Pulmonary artery endothelial cell (primary cell): ENCODE measurements at places on chromosomes 2 and 18.

DNA sequence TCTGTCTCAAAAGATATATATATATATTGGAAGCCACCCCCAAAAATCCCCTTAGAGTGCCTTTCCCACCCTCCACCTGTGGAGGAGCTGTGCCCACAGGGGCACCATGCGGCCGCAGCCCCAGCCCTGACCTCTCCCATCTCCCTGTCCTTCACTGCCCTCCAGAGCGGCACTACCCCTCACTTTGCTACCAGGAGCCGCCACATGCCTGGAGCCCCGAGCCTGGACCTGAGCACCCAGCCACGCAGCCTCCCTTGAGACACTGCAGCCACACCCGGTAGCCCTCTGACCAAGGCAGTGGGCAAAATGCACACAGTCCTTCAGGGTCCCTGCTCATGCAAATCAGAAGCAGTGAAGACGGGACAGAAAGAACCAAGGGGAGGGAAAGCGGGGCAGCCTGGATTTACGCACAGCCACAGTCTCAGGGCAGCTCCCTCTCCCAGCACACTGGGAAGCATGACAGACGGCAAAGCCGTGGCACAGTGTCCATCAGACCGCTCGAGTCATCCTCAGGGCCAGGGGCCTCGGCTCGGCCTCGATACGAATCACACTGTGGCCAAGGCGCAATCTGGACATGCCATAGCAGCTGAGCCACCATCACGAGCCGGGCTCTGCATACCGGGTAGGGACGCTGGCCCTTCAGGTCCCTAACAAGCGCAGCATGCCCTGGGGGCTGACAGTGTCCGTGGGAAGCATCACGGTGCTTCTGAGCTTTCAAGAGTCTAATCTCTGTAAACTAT is 10.1 kb downstream of the HDAC4 start:
- no peak for DNase-seq

DNA sequence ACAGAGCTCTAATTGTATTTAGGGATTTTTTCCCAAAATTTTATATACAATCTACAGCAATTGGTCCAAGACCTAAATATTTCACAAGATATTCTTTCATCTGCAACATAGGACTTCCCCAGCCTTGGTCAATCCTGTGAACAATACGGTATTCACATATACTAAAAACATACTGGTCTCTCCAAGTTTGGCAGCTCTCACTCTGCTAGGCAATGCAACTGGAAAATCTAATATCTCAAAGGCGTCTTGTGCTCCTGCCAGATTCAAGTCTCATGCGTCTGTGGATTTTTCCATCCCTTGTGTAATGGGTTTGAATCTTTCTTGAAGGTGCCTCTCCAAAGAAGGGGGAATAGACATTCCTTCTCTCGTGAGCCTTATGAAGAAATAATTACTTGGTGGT is 27.4 kb upstream of the MBOAT2 start:
- no peak for DNase-seq

- DNase-seq = no peak
Observed at GRCh38 chr2:11303290-11304013, 41.0 kb downstream of the ROCK2 start.

DNA sequence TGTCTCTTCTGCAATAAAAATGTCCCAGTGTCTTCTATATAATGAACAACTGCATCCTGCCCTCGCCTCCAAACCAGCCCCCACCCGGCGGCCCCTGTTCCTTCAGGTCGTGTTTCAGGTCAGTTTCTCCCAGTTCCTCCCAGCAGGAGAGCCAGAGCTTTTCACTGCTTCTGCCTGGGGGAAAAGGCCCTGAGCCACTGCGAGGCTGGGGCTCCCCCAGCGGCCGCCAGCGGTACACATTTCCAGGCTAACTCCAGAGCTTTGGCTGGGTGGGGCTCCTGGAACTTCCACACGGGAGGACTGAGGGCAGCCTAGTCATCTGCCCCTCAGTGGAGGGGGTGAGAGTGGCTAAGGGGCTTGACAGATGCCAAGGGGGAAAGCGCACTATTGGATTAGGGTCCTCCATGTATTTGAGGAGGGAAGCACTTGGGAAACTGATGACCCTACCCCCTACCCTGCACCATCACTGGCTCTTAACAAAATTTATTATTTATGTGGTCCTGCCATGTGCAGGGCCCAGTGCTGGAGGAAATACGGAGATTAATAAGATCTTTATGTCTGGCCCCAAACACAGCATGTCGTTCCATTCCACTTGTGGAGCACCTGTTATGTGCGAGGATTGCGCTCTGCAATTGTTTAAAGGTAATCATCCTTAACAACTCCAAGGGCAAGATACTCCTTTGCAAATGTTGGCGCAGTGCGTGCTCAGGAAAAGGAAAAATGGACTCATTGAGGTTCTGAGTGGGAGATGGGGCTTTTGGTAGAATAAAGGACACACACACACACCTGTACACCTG is 17.3 kb upstream of the CYS1 start:
- no peak for DNase-seq

GRCh38 chr2:85181134-85181631 is 48.0 kb downstream of the TCF7L1 start:
- no peak for DNase-seq

GRCh38 chr2:113898081-113898480 is 8.2 kb downstream of the ACTR3 start:
- DNase-seq = no peak

DNA sequence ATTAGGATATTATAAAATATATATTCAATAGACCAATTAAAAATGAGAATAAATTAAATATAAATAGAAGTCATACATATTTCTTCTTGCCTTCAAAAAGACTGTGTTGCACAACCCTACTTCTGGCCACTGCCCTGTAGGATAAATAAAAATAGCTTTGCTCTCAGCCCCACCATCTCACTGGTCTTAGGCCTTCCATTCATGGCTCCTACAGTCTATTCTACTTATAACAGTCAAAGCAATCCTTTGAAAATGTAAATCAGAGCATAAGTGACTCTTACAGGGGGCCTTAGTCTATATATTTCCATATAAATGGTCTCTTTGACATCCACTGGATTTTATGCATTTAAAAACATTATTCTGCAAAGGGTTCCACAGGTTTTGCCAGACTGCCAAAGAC is 72.9 kb downstream of the KLF7 start:
- DNase-seq = no peak

- no peak for DNase-seq
Observed at GRCh38 chr2:78020491-78020890, 498.3 kb upstream of the LRRTM4 start.

- no peak for DNase-seq
Observed at GRCh38 chr18:22213333-22213973, 44.1 kb downstream of the GATA6 start.

DNA sequence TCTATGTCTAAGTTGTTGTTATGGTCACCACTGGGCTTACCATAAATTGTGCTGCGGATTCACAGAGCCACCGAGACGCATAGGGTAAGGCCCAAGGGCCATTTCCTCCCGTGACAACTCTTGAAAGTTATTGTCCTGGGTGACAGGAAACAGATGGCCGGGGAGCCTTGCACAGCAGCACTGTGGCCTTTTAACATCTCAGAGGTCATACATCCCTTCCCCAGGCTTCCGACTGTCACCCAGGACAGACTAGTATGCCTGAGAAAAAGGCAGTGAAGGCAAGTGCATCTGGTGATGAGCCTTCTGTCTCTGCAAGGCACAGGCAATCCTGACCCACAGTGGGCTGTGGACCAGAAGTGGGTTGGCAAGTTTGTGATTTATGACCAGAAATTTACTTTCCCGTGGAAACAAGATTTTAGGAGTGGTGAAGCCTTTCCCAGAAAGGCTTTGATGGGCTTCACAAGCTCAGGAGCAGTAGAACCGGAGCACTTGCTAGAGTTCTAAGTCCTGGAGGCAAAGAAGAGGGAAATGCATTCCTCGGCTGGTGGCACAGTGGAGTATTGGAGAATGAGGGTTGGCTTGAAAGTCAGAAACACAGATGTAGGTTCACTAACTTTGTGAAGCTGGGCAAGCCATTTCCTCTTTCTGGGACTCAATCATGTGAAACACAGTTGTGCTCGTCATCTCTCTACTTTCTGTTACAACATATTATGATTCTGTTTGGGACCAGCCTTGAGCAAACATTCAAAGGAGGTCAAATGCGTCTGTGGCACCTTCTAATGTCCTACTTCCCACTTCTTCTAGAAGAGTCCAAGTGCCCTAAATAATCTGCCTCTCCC is 2.0 kb upstream of the CAPN14 start:
- no peak for DNase-seq

DNA sequence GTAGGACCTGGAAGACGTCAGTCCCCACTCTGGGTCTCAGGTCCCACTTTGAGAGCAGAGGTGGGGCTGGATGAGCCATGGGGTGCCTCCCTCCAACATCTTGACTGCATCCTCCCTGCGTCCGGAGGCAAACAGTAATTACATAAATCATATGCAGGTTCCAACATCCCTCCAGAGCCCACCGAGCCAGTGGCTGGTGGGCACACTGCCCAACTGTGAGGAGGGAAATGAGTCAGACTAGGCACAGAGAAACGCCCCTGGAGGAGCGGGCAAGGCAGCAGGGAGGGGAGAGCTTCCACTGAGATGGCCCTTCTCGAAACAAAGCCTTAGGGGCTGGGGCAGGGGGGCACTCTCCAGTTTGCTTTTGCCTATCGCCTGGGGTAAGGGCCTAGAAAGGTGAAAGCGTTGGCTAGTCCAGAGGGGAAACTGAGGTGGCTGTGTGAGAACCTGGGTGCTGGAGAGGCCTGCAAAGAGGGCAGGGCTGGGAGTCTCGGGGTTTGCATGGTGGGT is 168.2 kb upstream of the MYCN start:
- DNase-seq = no peak
